ENCODE measurements at places on chromosomes 13 and 19.

DNA sequence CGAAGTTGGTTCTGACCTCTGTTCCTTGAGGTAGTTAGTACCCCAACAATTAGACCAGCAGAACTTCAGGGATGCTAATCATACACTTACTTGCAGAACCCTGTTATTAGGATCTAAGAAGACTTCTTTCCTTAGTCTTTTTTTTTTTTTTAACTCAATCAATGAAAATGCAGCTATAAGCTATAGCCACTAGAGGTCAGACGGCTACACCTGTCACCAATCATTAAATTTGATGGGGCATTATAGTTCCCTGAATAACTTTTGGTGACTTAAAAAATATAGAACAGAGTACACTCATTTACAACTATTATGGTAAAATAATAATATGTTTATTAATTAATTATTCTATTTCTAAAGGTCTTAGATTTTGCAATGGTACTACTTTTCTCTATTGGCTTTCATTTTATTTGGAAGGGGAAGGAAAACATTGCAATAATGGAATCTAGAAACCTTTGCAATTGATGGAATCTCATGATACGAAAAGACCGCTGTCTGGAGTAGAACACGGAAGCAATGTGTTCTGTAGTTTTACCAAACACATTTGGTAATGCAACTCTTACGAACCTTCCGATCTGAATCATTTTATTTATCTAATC lies 483.2 kb downstream of the DIAPH3 start:
- no peak overlapping the region for H3K27ac ChIP-seq
- no peaks in the 10 kb centered on the region for H3K27me3 ChIP-seq
- no peaks in the 10 kb centered on the region for H3K36me3 ChIP-seq
- H3K4me3 ChIP-seq: no peak overlapping the region
- DNase-seq: no peak

DNA sequence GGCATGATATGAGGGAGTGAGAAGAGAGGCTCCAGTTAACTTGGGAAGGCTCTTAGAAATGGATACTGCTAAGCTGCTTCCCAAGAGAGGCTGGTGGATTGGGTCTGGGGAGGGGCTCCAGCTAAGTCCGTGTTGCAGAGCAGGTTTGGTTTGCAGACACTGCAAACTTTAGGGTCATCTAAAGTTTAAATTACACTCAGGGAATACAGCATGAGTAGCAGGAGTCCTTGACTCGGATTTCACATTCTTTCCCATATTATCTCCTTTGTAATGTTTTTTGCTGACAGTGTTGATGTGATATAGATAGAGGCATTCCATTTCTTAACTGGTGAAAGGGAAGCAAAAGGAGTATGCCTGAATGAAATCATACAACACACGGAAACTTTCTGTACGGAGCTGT lies 31.9 kb downstream of the SGCG start:
- no peaks in the 10 kb centered on the region for H3K4me1 ChIP-seq
- H3K4me3 ChIP-seq: no peak overlapping the region
- no peaks in the 10 kb centered on the region for H3K36me3 ChIP-seq
- H3K27me3 ChIP-seq: no peaks in the 10 kb centered on the region
- DNase-seq: no peak
- no peak overlapping the region for H3K27ac ChIP-seq

GRCh38 chr13:51804295-51805172 lies 571 bp upstream of the DHRS12 start:
- H3K27ac ChIP-seq: peak overlapping the region; percentile 99
- no peaks in the 10 kb centered on the region for H3K27me3 ChIP-seq
- no peaks in the 10 kb centered on the region for H3K36me3 ChIP-seq
- H3K4me3 ChIP-seq: peak overlapping the region; percentile 57
- DNase-seq: no peak

DNA sequence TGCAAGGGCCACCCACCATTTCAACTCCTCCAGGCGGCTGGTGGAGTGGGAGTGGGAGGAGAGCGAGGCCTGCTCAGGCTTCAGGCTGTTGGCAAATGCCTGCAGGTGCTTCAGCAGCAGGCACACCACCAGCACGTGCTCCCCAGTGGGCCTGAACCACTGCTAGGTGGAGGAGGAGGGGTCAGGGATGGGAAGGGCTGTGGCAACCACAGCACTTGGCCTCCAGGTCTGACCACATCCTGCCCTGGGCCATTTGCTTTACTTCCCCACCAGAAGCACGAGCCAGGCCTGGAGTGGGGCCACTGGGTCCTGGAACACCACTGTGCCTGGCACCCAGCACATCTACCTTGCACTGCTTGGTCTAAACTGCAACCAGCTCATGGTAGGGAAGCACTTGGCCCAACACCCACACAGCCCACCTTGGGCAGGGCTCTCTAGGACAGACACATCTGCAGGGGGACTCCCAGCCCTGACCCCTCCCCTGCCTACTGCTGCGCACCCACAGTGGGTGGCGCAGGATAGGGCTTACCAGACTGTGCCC lies 26.2 kb downstream of the TUBA3C start:
- H3K4me3 ChIP-seq: no peak overlapping the region
- H3K4me1 ChIP-seq: no peaks in the 10 kb centered on the region
- no peaks in the 10 kb centered on the region for H3K27me3 ChIP-seq
- no peaks in the 10 kb centered on the region for H3K36me3 ChIP-seq
- no peak overlapping the region for H3K27ac ChIP-seq

- no peak overlapping the region for H3K4me3 ChIP-seq
- H3K27me3 ChIP-seq: no peaks in the 10 kb centered on the region
- H3K27ac ChIP-seq: no peak overlapping the region
- no peaks in the 10 kb centered on the region for H3K4me1 ChIP-seq
- H3K36me3 ChIP-seq: no peaks in the 10 kb centered on the region
Observed at GRCh38 chr13:48275507-48275906, 28.0 kb upstream of the RB1 start.

- peaks cover 7% of the 10 kb centered on the region for H3K4me1 ChIP-seq
- peak; percentile 94 for DNase-seq
- peak overlapping the region; percentile 65 for H3K4me3 ChIP-seq
- peak overlapping the region; percentile 77 for H3K27ac ChIP-seq
Observed at GRCh38 chr19:12092065-12092867, 27.7 kb downstream of the ZNF844 start.

- H3K27ac ChIP-seq: no peak overlapping the region
- no peaks in the 10 kb centered on the region for H3K27me3 ChIP-seq
- H3K4me1 ChIP-seq: no peaks in the 10 kb centered on the region
- H3K4me3 ChIP-seq: no peak overlapping the region
- no peak for DNase-seq
- peaks cover 36% of the 10 kb centered on the region for H3K36me3 ChIP-seq
Observed at GRCh38 chr13:42189061-42189460, 82.9 kb upstream of the AKAP11 start.

DNA sequence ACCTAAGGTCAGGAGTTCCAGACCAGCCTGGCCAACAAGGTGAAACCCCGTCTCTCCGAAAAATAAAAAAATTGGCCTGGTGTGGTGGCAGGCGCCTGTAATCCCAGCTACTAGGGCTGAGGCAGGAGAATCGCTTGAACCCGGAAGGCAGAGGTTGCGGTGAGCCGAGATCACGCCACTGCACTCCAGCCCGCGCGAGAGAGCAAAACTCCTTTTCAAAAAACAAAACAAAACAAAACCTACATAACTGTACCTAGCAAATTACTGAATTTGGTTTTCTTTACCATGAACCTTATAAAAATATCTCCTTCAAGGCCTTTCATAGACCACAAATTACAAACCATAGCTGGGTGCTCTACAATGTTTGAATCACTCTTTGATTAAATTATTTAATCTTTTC lies 760 bp downstream of the ZNF91 start:
- peak; percentile 68 for DNase-seq
- no peaks in the 10 kb centered on the region for H3K27me3 ChIP-seq
- peak overlapping the region; percentile 89 for H3K4me3 ChIP-seq
- peaks cover 17% of the 10 kb centered on the region for H3K4me1 ChIP-seq
- peak overlapping the region; percentile 98 for H3K27ac ChIP-seq

DNA sequence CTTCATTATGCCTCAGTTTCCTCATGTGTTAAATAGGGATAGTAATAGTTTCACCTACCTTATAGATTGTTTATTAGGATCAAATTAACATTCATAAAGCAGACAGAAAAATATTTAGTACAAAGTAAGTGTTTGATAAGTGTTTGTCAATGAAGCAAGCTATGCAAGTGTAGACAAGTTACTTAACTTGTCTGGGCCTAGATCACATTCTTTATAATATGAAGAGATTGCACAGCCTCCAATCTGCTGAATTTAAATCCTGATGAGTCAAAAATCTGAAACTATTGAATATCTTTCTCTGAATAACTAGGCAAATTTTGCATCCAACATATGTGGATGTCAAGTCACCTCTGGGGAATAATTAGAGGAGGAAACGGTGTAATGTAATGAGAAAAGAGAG lies 170.5 kb downstream of the MZT1 start:
- no peaks in the 10 kb centered on the region for H3K4me1 ChIP-seq
- H3K4me3 ChIP-seq: no peak overlapping the region
- H3K27me3 ChIP-seq: no peaks in the 10 kb centered on the region
- no peak overlapping the region for H3K27ac ChIP-seq

DNA sequence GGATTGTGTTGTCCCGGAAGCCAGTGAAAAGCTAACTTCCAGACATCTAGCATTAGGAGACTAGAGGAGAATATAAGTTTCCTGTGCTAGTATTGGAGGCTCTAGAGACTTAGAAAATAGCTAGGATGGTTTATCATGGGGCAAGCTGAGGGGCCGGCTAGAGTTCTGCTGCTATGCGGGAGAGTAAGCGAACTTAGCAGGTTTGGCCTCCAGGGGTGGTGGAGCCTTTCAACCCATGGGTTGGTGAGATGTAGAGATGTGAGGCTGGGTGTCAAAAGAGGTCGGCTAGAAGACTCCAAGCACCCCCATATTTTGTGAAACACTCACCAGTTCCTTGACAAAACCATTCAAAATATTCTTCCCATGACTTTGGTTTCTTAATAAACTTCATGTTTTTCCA lies 4.4 kb downstream of the SULT2A1 start:
- H3K4me1 ChIP-seq: no peaks in the 10 kb centered on the region
- H3K4me3 ChIP-seq: no peak overlapping the region
- no peak for DNase-seq
- H3K27ac ChIP-seq: no peak overlapping the region
- no peaks in the 10 kb centered on the region for H3K36me3 ChIP-seq

DNA sequence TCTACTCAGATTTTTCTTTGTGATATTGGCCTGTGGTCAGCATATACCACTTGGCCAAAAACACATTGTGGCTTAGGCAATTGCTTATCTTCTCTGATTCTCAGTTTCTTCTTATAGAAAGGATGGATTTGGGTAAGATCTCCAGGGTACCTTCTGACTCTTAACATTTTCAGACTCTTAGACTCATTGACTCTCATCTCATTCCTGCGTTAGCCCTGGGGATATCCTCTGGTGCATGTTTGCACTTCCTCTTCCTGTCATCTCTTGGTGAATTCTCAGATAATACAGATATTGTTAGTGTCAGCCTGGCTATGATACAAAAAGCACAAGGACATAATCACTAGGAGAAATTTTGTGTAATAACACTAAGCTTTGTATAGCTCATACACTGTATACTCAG lies 492.5 kb upstream of the GPC6 start:
- H3K27ac ChIP-seq: no peak overlapping the region
- H3K4me1 ChIP-seq: no peaks in the 10 kb centered on the region
- H3K27me3 ChIP-seq: no peaks in the 10 kb centered on the region
- H3K4me3 ChIP-seq: no peak overlapping the region

DNA sequence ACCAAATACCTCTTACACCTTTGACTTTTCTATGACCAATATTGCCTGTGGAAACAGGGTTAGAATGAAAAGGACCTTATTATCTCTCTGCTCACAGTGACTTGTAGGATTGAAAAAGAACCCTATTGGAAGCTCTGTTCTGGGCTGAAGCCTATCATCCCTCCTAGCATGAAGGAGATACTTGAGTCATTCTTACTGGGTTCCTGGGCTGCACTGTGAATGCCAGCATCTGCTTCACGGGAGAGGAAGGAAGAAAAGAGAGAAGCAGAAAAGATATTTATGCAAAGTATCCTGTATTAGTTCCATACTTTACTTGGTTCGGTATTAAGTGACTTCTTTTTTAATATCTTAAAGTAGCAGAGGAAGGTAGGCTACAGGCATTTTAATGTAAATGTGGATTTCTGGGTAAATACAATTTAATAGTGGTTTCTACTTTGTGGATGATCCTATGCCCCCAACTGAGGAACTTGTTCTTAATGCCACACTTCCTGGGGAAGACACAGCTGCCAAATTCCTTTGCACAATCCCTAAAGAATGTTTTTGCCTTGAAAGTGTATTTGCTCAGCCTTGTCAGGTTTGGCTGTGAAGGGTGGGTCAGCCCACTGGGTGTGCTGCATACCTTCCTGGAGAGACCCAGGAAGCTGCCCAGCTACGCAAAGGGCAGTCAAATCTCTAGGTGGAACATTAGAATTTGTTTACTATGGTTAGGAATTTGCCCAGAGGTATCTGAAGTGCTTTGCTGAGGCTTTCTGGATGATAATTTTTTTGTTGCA lies 13.7 kb upstream of the SCEL start:
- no peaks in the 10 kb centered on the region for H3K4me1 ChIP-seq
- DNase-seq: peak; percentile 74
- H3K27ac ChIP-seq: peak overlapping the region; percentile 56
- no peak overlapping the region for H3K4me3 ChIP-seq
- no peaks in the 10 kb centered on the region for H3K36me3 ChIP-seq
- H3K27me3 ChIP-seq: peaks cover 4% of the 10 kb centered on the region

DNA sequence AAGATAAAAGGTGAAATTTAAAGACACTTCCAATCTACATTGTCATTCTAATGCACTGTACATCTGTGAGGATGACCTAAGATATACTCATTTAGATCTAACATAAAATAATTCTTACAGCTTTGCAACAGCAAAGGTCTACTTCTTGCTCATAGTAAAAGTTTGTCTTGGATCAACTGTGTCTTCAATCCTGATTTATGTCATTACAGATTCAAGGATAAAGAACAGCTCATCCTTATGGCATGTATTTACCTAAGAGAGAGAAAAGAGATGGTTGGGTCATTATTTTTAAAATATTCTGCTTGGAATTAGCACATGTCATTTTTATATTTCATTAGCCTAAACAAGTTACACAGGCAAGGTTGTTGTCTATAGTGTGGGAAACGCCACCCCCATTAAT lies 2193.1 kb downstream of the PCDH9 start:
- DNase-seq: no peak
- no peaks in the 10 kb centered on the region for H3K27me3 ChIP-seq
- H3K4me3 ChIP-seq: no peak overlapping the region
- no peaks in the 10 kb centered on the region for H3K4me1 ChIP-seq

DNA sequence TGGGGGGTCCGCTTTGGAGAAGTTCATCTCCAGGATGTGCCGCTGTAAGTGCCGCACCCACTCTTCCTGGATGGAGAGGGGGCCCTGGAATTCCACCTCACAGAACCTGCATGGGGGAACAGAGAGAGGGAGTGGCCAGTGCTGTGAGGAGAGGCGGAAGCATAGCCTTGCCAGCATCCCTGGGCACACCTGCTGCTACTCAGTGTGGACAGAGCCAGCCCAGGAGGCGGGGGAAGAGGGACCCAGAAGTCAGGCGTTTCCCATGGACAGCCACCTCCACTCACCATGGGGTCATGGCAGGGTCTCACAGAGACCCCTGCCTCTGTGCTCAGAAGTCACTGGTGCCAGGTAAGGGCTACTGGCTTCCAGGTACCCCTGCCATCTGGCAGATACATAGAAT lies 4.3 kb upstream of the AKAP8L start:
- peaks cover 58% of the 10 kb centered on the region for H3K36me3 ChIP-seq
- H3K27me3 ChIP-seq: no peaks in the 10 kb centered on the region
- no peak overlapping the region for H3K27ac ChIP-seq
- peaks cover 4% of the 10 kb centered on the region for H3K4me1 ChIP-seq
- DNase-seq: no peak
- H3K4me3 ChIP-seq: no peak overlapping the region

GRCh38 chr19:24052811-24053210 lies 34.2 kb upstream of the ZNF254 start:
- no peak for DNase-seq
- no peaks in the 10 kb centered on the region for H3K4me1 ChIP-seq
- H3K27me3 ChIP-seq: no peaks in the 10 kb centered on the region
- H3K4me3 ChIP-seq: no peak overlapping the region
- peaks cover 99% of the 10 kb centered on the region for H3K36me3 ChIP-seq
